ENCODE measurements at places on chromosomes 11 and 22. TPM values are rescaled to one million over a fixed set of nuclear protein-coding genes. Genes with fewer than 3 reads are reported as not detected.

Gene TBX10
- not detected for total RNA-seq

Gene MPEG1
- 0.05 TPM for total RNA-seq

Gene USP2
- 0.41 TPM for total RNA-seq

Gene KCNK4
- total RNA-seq: not detected

Gene MDK
- 4.4 TPM for total RNA-seq

All from T-helper 2 cell treated with Interferon-gamma antibody and Interleukin-4, amounts not matched to agents 100 ng/mL and 5 ng/mL, for 36 hours (primary cell).